Thoracic aorta (tissue), 2 donors: ENCODE measurements at places on chromosomes 4 and X.

DNA sequence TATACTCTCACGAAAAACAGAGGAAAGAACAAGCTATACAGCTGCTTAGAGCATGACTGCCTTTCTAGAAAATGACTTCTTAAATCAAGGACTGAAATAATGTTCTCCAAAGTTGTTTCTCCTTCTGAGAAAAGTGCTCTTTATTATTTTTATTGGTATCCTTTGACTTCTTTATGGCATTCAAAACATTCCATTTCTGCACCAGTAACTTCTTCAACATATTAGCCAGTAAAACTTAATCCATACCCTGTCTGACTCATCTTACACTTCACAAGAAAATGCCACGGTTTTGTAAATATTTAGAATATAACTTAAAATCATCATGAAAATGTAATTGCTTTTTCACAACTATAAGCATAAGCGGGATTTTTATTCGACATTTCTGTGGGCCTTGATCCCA lies 180.4 kb downstream of the NR3C2 start:
- DNase-seq, result no peak

GRCh38 chr4:148103597-148104355 lies 338.4 kb downstream of the NR3C2 start:
- no peak for DNase-seq

GRCh38 chr4:136012220-136012619 lies 1520.1 kb downstream of the PCDH18 start:
- DNase-seq, result no peak

DNA sequence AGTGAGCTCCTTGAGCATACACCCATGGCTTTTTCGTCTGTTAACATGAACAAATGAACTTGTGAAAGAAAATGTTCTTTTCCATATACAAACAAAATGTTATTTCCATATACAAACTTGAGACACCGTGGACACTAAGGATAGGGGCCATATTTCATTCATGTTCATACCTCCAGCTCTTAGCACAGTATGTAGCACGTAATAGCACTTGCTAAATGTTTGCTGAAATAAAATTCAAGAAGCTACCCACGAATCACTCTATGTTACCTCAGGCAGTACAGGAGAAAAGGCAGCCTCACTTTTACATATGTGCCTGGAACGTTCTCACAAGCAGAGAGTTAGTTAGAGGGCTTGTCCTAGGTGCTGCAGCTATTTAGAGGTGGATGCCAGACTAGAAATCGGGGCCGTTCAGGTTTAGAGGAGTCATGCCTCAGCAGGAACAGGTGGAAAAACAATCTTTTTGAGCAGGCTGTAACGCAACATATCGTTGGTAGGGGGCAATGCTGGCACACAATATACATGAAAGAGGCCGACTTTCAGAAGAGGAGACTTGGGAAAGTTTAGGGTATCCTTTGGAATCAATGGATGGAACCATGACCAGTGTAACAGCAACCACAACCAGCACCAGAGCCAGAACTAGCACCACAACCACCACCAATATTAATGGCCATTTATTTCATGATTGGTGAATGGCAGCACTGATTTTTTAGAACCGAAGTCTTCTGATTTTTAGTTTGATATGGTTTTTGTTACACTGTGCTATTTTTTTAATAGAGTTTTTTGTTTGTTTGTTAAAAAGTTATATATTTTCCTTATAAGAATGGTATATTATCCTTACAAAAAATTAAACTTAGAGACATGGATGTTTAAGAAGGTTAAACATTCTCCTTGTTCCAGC lies 14.8 kb upstream of the PAQR3 start:
- no peak for DNase-seq

GRCh38 chr4:52296341-52296740 lies 245.2 kb downstream of the SPATA18 start:
- DNase-seq, result no peak

DNA sequence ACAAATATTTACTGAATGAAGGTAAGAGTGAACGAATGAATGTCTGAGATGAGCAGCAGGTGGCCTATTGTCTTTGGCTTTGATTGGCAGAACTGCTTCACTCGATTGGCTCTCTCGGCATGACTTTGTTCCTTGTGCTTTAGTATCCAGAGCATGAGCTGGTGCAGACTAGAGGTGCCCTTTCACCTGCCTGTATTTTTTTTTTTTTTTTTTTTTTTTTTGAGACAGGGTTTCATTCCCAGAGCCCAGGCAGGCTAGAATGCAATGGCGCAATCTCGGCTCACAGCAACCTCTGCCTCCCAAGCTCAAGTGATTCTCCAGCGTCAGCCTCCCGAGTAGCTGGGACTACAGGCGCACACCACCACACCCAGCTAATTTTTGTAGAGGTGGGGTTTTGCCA lies 38.9 kb downstream of the SRPX2 start:
- no peak for DNase-seq
